ENCODE measurements at places on chromosomes 11 and 22.

DNA sequence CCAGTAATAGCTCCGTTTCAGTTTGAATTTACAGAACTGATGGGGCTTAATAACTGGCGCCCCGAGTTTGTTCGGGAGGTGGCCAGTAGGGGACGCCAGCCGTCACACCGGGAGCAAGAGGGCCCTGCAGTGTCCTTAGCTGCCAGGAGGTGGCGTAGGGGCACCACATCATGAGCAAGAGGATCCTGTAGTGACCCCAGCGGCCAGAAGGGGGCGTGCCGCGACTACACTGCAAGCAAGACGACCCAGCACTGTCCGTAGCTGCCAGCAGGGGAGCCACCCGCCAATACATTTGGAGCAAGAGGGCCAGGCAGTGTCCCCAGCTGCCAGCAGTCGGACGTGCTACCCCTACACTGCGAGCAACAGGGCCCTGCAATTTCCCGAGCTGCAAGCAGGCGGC, 663.7 kb upstream of the B3GAT1 start:
- peak; percentile 40 for DNase-seq

- DNase-seq = no peak
These were observed 54.9 kb upstream of the TSKU start for GRCh38 chr11:76728227-76728626.

- DNase-seq = no peak
These were observed 1003.2 kb downstream of the NTM start for GRCh38 chr11:132373405-132374143.

GRCh38 chr11:71184421-71185210, 67.8 kb downstream of the SHANK2 start:
- DNase-seq = no peak

DNA sequence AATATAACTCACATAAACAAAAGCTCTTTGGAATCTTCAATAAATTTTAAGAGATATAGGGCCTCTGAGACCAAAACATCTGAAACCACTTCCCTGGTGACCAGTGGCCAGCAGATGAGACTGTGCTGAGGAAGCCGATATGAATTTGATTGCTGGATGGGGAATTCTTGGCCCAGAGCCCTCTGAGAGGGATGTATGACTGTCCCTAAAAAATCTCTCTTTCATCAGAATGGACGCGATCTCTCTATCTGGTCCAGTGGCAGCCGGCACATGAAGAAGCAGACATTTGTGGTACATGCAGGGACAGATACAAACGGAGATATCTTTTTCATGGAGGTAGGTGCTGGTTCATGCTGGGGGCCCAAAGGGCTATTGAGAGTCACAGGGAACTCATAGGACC, 37.5 kb downstream of the MYBPC3 start:
- no peak for DNase-seq

DNA sequence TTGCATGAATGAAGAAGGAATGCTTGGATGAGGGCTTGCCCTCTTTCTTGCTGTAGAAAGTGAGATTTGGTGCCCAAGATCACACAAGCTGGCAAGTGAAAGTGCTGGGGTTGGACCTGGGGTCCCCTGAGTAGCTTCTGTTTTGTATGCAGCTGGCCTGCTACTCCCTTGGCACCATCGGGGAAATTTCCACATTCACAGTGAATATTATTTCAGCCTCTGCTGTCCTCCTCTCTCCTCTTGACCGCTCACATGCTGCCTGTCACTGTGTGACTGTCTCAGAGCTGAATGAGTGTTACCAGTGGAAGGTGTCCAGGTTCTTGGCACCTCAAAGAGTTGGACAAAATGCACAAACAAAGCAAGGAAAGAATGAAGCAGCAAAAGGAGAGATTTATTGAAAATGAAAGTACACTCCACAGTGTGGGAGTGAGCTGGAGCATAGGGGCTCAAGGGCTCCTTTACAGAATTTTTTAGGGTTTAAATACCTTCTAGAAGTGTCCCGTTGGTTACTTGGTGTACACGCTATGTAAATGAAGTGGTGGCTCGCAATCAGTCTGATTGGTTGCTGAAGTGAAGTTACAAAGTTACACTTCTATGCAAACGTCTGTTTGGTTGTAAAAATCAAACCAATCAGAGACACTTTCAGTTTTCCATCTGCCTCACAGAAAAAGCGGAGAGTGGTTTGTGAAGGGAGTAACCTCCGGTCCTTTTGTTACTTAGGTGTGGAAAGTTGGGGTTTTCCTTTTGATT, 87.4 kb downstream of the DEPDC5 start:
- DNase-seq = no peak

DNA sequence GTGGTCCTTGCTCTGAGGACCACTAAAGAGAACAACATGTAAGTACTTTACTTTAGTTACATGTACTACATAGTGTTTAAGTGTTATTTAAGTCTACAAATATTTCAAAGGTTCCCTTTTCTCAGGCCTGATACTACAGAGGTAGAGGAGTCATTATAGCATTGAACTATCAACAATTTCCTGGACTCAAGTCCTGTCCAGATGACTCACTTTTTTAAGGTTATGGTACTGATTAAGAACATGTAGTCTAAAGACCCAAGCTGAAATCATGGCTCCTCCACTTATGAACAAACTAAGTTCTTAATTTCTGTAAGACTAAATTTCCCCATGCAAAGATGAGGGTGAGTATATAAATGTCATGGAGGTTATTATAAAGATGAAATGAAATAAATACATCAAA, 74.7 kb downstream of the NARS2 start:
- DNase-seq = no peak

DNA sequence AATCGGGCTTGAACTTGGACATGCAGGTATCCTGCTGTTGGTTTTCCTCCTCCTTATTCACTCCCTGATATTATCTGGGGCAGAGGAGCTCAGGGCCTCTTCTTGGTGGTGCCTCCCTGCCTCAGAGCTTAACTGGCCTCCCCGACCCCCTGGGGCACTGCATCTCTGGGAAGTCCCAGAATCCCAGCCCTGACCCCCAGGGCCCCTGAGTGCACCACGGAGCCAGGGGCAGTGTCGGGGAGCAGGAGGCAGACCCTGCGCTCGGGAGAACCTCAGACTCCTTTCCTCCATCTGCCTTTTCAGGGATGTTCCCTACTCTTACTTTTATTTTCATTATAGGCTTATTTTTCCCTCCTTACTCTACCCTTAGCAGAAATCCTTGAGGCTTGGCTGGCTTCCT, 537.0 kb downstream of the BRD1 start:
- DNase-seq = no peak

DNA sequence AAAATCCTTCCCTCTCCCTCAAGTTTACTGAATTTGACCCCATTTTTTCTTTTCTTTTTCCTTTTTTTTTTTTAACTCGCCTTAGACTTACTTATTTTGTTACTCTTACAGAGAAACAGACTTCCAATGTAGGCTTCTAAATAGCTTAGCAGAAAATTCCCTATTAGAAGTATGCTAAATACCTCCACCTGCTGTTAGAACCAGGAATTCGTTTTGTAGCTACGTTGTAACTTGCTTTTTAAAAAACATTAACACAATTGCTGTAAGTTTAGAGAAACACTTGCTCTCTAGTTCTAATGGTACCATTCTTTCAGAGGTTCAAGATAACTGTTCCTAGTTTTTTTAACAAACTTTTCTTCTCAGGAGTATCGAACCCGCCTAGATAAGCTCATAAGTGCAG, 324.2 kb downstream of the DCDC1 start:
- DNase-seq = no peak

- DNase-seq = no peak
These were observed 2.2 kb downstream of the PLA2G3 start for GRCh38 chr22:31138126-31138525.

GRCh38 chr11:128517451-128518230, 69.7 kb downstream of the ETS1 start:
- no peak for DNase-seq

GRCh38 chr11:61908730-61909316, 8.5 kb downstream of the RAB3IL1 start:
- no peak for DNase-seq

DNA sequence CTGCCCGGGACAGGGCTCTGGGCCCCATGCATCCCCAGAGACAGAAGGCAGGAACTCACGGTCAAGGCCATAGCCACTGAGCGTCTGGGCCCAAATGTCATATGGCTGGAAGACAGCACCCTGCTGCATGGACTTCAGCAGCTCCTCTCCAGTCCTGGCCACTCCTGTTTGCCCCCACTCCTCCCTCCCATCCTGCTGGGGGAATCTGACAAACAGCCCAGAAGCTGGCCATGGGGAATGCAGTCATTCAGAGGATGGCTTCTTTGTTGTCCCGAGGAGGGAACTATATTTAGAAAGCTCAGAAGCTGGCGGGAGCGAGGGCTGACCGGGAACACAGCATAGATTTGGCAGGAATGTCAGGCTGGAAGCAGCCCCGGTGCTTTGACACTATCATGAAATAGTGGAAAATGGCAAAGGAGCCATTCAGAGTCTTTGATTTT, 35.0 kb downstream of the DKK3 start:
- DNase-seq = no peak

- DNase-seq = no peak
These were observed 74.1 kb upstream of the ARHGAP20 start for GRCh38 chr11:110786226-110786902.

GRCh38 chr11:82937554-82937953, 36.0 kb downstream of the DDIAS start:
- DNase-seq = no peak

DNA sequence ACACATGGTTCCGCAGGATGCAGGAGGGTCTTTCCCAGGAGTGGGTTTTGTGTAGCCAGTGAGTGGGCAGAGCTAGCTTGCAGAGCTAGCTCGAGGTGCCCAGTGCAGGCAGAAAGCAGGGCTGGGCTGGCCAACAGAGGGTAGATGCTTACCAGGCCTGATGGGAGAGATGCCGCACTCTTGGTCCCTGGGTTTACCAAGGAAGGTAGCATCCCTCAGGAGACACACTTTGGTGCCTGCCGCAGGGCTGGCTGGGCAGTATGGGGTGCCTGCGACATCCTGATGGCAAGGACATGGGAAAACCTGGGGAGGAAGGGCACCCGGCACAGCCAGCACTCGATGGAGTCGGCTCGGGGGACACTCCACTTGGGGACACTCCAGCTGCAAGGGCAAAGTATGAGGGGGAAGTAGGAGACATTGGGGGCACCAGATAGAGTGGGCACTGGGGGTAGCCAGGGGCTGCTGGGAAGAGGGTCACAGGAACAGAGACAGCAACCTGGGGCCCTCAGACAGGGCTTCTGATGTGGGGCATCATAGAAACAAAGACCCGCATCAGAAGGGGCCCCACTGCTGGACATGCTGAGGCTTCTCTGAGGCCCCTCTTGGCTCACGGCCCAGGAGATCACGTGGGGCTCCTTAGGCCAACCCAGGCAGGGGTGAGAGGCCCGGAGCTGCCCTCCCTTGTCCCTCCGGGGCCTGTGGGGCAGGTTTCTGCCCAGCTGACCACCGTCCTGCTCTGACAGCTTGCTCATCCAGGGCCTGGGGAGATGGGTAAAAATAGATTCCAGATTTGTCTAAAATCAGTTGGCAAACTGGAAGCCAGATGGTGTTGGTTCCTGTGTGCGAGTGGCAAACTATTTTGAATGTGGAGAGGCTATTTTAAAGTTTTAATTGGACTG, 89.8 kb downstream of the MORC2 start:
- no peak for DNase-seq

- no peak for DNase-seq
These were observed 2.6 kb downstream of the METTL15 start for GRCh38 chr11:28110821-28111200.

DNA sequence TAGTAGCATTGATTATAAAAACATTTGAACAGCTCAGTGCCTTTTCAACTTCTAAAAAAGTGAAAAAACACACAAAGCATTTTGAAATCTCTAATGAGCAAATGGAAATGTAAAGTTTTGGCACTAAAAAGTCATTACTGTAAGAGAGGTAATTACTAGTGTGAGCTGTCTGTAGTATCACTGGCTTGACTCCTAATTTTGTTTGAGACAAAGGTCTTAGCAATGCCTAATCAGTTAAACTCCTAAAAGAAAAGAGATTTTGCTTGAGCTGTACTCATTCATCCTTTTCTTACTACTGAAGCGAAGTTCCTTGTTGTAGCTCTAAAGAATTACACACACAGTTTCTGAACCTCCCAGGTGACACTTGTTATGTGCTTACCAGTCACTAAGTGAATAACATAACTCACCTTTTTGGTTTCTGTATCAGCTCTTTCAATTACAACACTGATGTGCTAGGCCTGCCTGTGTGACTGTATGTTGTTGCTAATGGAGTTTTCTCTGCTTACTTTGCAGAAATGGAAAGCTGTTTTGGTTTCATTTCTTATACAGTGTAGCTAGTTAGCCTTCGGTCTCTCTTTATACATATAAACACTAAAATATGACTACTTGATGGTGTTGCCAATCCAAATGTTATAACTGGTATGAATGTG, 924.4 kb upstream of the TENM4 start:
- no peak for DNase-seq

GRCh38 chr11:86360775-86361395, 13.8 kb upstream of the CCDC81 start:
- DNase-seq = no peak

- no peak for DNase-seq
These were observed 313.3 kb downstream of the NTM start for GRCh38 chr11:131683666-131684065.

DNA sequence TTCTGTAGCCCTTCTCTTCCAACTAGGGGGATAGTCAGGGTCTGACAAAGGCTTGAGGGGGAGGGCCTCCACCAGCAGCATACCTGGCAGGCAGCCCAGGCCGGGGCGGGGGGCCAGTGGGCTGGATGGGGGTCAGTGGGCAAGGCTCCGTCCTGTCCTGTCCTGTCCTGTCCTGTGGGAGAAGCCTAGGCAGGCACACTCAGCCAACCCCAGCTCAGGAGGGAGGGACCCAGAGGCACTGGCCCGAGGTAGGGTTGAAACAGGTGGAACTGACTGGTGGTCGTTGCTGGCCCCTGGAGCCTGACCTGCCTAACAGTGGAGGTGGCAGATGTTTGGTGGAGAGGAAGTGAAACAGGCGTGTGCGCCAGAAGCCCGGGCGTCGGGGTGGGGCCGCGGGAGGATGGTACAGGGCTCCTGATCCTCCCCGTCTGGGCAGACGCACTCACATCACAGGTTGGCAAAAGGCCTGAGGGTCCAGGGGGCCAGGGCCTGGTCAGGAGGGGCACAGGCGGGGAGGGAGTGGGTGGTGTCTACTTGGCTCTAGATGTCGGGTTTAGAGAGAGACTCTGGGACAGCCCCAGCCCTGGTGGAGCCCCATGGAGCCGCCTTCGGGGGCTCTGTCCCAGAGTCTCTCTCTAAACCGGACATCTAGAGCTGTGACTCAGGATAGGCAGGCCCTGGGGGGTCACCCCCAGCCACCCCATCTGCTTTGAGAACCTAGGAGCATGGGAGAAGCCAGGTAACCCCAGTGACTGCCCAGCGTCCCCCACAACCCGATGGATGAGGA, 32.5 kb upstream of the GRAMD4 start:
- DNase-seq = no peak

DNA sequence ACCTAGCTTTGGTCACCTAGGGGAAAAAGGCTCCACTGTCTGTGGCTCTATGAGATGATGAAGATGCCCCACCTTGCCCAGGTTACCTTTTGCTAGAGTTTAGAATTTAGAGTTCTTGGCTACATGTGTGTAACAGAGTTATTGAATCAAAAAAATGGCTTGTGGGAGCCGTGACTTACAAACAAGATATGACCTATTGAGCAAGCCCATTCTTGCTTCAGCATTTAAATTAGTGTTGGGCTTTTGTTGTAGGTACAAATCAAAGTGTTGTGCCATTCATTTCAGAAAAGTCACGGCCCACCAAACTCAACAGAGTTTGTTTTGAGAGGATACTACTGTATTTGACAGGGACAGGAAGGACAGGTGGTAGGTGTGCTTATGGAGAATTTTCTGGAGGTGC, 768.8 kb downstream of the NTM start:
- no peak for DNase-seq

Data from activated CD4-positive, alpha-beta T cell treated with anti-CD3 and anti-CD28 coated beads, Interleukin-2, amount 50 U/mL, for 4 hours (primary cell).